Foreskin keratinocyte (primary cell): ENCODE measurements at places on chromosomes 7 and 10.
A peak's percentile ranks its signal among the peaks of the same experiment; 100 is the strongest.

DNA sequence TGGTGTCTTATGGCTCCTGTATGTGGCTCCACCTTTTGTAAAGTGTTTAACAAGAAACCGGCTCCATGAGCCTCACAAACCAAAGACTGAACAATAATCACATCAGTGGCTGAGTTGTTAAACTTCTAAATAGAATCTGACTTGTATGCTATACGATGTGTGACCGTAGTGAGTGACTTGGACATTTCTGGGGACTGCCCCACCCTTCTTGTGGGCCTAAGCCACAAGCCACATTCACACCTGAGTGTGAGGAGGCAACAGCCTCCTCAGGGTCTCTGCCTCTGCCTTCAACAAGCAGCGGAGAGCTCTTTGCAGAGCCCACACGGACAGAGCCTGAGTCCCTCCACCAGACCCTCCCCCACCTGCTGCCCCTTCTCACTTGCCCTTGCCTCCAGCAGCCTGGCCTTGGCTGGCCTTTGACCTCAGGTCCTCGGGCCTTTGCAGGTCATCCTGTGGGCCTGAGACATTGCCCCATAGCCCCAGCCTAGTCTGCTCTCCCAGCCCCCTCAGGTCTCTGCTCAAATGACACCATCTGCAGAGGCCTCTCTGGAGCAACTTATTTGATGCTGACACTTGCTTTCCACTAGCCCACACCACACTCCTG is 156.8 kb upstream of the TNS3 start:
- no peak for DNase-seq

- DNase-seq = no peak
Observed at GRCh38 chr7:2805213-2805944, 38.7 kb downstream of the GNA12 start.

GRCh38 chr10:22058201-22058600 is 54.7 kb upstream of the DNAJC1 start:
- DNase-seq = no peak

DNA sequence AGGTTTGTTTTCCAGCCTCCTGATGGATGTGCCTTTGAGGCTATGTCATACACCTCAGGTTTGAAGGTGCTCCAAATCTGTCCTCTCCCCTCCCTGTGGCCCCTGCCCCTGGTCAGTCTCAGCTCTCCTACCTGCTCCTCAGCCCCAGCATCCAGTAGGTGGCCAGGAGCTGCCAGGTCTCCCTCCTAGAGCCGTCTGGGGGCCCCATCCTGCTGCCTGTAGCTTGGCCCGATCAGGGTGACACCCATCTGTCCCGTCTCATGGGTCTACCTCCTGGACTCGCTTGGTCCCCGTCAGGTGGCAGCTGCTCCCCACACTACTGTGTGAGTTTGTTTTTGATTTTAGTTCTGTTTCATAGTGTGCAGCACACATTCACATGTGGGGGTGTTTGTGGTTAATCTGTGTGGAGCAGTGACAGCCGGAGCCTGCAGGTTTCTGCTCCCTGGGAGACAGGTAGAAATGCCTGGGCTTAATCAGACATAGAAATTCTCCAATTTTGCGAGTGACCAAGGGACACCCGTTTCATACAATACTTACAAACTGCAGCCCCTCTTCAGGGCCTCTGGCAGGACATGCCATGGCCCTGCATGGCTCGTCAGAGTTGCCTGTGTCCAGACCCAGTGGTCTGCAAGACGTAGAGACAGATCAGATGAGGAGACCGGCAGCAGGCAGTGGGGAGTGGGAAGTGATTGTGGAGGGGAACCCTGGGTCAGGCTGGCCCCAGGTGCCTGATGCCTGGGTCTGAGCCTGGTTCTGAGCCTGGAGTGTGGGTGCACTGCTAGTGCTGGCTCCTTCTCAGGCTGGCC is 17.1 kb downstream of the ADCY1 start:
- DNase-seq = no peak

- peak; percentile 34 for DNase-seq
Observed at GRCh38 chr10:95201736-95202135, 7.7 kb downstream of the ACSM6 start.

DNA sequence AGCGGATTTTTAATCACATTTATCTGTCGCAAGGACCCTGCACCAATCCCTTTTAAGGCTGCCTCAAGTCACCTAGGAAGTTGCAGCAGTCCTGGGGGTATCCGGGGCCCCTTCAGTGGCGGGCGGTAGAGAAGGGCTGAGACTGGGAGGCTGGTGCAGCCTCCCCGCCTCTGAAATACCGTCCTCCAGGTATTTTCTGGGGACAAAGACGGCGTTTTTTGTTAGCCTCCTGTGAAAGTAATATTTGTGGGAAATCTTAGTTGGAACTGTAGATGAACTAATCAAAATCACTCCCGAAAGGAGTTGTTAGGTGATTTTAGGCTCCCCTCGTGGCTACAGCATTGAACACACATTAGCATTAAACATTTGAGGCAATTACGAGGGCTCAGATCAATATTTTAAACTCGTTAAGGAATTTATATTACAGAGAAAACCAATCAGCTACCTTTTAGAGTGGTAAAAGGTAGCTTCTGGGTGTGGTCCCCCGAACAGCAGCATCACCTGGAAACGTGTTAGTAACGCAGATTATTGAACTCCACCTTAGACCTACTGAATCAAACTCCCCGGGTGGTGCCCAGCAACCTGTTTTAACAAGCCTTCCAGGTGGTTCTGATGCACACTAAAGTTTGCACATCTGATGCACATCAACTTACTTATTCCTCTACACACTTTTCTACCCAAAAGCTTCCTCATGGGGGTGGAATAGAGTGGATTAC is 530 bp upstream of the ANXA7 start:
- peak; percentile 50 for DNase-seq

- DNase-seq = no peak
Observed at GRCh38 chr10:71211775-71212317, 524 bp upstream of the UNC5B start.

- DNase-seq = peak; percentile 22
Observed at GRCh38 chr7:19016140-19016539, 101.3 kb downstream of the TWIST1 start.

- DNase-seq = peak; percentile 88
Observed at GRCh38 chr10:103273041-103273441, 3.9 kb upstream of the INA start.

GRCh38 chr10:68333058-68333395 is 299 bp upstream of the PBLD start:
- no peak for DNase-seq

DNA sequence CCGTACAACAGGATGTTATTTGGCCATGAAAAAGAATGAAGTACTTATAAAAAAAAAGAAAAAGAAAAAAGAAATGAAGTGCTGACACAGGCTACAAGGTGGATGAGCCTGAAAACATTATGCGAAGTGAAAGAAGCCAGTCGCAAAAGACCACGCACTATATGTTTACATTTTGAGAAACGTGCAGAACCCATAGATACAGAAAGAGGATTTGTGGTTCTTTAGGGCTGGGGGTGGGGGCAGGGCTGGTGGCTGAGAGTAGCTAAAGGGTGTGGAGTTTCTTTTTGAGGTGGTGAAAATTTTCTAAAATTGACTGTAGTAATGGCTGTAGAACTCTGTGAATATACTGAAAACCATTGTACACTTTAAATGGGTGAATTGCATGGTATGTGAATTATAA is 86.0 kb upstream of the FAM20C start:
- no peak for DNase-seq

DNA sequence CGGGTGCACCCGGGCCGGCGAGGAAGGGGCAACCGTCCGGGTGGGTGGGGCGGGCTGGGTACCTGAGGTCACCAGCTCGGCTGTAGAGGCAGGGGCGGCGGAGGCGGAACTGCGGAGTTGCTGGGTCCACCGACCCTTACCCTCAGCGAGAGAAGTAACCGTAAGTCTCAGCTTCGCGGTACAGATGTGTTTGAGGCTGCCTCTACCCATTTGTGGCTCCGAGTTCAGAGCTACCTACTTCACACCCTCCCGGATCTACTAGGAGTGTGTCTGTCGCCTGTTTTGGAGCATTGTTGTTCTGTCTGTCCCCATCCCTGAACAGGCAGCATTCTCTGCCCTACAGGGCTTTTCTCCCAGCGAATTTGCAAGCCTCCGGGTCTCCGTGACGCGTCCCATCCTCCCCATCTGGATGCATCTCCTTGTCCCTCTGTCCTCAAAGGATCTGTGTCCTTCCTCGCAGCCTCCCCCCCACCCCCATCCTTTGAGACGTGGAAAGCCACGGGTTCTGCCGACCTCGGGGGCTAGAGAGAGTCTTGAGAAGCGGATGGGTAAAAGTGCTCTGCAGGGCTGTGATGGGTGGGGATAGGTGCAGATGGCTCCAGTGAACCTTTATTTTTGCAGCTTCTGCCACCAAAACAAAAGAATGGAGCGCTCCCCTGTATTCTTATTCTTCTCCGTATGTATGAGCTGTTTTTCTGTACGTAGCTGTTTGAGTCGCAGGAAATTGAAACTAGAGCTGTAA is 757 bp downstream of the ANKIB1 start:
- peak; percentile 38 for DNase-seq

GRCh38 chr7:13197501-13197900 is 510.1 kb downstream of the ARL4A start:
- DNase-seq = no peak

DNA sequence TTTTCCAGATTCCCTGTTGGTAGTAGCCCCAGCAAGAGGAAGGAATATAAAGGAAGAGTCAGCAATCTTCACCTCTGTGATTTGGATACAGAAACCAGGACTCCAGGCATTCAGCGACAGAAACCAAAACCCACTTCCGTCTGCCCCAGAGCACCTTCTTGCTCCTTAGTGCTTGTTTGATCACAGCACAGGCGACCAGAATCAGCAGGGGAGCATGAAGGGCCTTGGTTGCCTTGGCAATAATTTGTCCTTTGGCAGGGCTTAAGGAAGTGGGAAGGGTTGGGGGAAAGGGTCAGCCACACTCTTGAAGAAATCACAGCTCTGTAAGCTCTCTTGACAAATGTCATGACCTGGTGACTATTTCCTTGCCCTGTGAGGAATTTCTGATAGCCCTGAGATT is 379.6 kb downstream of the OTUD1 start:
- DNase-seq = no peak

GRCh38 chr7:54995610-54996363 is 23.0 kb upstream of the EGFR start:
- peak; percentile 93 for DNase-seq

- DNase-seq = no peak
Observed at GRCh38 chr10:84966708-84967441, 638.5 kb downstream of the CCSER2 start.

- DNase-seq = no peak
Observed at GRCh38 chr10:74957285-74957961, 131.0 kb downstream of the KAT6B start.

DNA sequence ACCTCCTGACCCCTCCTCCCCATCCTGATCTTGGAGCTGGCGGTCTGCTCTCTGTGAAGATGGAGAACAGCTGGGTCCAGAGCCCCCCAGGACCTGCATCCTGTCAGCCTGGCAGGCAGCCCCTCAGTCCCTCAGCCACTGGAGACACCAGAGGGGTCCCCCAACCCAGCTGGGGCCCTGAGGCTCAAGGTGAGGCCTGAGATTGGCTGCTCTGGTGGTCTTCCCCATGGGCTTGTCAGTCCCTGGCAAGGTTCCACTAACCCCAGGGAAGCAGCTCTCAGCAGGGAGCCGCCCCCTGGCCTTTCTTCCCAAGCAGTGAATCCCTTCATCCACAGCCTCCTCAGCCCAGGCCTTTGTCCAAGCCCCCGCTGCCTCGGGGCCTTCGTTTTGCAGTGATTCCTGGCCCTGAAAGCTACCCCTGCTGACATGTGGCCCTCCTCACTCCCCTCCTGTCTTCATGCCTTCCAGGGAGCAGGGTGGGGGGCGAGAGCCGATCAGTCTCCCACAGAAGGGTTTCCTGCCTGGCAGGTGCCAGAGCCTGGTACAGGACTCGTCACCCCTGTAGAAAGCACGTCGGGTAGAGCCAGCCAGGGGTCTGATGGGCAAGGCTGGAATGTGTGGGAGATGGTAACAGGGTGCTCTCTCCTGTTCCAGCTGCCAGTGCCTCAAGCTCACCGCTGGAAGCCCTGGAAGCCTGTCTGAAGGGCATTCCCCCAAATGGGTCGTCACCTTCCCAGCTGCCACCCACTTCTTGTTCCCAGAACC is 48.5 kb downstream of the ZNF467 start:
- no peak for DNase-seq

DNA sequence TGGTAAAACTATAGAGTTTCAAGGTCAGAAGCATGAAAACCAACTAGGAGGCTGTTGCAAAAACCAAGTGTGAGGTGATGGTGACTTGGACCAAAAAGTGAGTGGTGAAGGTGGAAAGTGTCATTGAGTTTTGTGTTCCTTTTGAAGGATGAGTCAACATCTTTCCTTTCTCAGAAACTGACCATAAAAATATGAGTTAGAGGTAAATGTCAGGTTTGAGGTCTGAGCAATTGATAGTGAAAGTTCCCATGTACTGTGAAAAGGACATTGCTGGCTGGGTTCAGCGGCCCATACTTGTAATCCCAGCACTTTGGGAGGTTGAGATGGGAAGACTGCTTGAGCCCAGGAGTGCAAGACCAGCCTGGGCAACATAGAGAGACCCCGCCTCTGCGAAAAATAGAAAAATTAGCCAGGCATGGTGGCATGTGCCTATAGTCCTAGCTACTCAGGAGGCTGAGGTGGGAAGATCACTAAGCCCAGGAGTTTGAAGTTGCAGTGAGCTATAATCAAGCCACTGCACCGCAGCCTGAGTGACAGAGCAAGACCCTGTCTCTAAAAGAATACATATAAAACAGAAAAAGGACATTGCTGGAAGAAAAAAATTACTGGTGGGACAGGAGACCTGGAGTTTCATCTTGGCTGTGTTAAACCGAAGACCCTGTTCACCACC is 89.3 kb upstream of the ARID5B start:
- no peak for DNase-seq
